Spleen (tissue), 13 donors: ENCODE measurements at places on chromosomes 13 and 19. TPM values are rescaled to one million over a fixed set of nuclear protein-coding genes. Genes with fewer than 3 reads are reported as not detected.

GRCh38 chr13:113451951-113452421 lies 1.3 kb downstream of the ADPRHL1 start:
- no peak overlapping the region for H3K27ac ChIP-seq
- H3K4me3 ChIP-seq = no peak overlapping the region
- no peak for DNase-seq
- no peaks in the 10 kb centered on the region for H3K27me3 ChIP-seq

DNA sequence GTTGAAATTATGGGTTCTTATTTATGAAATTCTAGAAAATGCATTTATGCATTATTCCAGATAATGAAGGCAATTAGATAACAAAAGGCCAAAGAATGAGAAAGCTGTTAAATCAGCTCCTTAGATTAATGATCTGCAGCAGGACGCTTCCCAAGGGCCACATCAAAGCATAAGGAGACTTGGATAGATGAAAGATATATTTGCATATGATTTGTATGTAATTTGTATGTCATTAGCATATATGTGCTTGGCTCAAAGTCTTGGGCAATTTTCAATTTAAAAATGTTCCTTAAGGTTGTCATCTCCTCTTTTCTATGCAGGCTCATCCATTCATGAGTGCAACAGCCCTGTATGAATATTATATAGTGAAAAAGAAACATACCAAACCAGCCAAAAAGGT lies 126.8 kb upstream of the IRS2 start:
- H3K27ac ChIP-seq = no peak overlapping the region
- H3K36me3 ChIP-seq = no peaks in the 10 kb centered on the region
- no peak for DNase-seq
- H3K4me3 ChIP-seq = no peak overlapping the region
- H3K4me1 ChIP-seq = no peaks in the 10 kb centered on the region
- H3K27me3 ChIP-seq = no peaks in the 10 kb centered on the region

The CCDC194 gene
- total RNA-seq = 1.9 TPM

DNA sequence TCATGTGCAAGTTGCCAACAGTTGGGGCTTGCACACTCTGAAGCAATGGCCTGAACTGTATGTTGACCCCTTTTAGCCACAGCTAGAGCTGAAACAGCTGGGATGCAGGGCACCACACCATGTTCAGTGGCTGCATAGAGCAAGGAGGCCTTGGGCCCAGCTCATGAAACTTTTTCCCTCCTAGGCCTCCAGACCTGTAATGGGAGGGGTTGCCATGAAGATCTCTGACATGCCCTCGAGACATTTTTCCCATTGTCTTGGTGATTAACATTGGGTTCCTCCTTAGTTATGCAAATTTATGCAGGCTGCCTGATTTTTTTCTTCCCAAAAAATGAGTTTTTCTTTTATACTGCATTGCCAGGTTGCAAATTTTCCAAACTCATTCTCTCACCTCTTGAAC lies 165.1 kb upstream of the PRR20A start:
- no peak for DNase-seq
- no peak overlapping the region for H3K27ac ChIP-seq
- H3K4me1 ChIP-seq = no peaks in the 10 kb centered on the region
- H3K27me3 ChIP-seq = no peaks in the 10 kb centered on the region
- no peak overlapping the region for H3K4me3 ChIP-seq

DNA sequence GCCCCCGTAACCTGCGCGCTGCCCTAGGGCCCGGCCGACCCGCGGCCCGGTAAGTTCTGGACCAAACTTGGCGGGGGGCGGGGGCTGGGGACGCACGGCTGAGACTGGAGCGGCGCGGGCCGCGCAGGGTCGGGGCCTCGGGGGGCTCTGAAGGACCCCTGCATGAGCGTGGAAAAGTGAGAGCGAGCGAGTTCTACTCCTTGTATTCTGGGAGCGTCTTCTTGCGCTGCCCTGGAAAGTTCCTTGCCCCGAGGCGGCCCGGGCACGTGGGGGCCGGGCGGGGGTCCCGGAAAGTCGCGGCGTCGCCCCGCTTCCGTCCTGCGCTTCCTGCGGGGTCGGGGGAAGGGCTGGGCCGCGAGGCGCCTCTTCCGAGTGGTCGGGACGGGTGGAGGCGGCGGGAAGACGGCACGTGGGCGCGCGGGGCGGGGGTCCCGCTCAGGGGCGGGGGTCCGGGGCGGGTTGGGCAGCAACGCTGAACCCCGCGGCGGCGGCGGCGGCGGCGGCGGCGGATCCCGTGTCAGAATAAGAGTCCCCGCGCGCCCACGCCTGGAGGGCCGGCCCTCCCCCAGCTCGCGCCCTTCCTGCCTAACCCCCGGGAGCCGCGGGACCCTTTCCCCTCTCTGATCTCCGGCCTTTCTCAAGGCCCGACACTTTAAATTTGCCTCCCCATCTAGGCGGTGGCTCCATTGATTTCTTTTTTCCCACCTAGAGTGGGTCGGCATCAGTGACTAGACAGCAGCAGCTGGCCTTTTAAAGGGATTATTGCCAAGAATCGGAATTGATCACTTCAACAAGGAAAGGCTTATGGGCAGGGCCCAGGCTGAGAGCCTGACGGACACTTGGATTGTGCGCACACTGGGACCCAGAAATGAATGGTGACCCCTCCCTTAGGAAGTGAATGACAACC lies 749 bp downstream of the GATAD2A start:
- DNase-seq = peak; percentile 92
- H3K4me3 ChIP-seq = peak overlapping the region; percentile 83
- no peaks in the 10 kb centered on the region for H3K27me3 ChIP-seq
- H3K27ac ChIP-seq = peak overlapping the region; percentile 94

GRCh38 chr19:7894612-7895309 lies 6.5 kb downstream of the LRRC8E start:
- DNase-seq = no peak
- H3K36me3 ChIP-seq = no peaks in the 10 kb centered on the region
- H3K4me1 ChIP-seq = no peaks in the 10 kb centered on the region
- peaks cover 50% of the 10 kb centered on the region for H3K27me3 ChIP-seq

DNA sequence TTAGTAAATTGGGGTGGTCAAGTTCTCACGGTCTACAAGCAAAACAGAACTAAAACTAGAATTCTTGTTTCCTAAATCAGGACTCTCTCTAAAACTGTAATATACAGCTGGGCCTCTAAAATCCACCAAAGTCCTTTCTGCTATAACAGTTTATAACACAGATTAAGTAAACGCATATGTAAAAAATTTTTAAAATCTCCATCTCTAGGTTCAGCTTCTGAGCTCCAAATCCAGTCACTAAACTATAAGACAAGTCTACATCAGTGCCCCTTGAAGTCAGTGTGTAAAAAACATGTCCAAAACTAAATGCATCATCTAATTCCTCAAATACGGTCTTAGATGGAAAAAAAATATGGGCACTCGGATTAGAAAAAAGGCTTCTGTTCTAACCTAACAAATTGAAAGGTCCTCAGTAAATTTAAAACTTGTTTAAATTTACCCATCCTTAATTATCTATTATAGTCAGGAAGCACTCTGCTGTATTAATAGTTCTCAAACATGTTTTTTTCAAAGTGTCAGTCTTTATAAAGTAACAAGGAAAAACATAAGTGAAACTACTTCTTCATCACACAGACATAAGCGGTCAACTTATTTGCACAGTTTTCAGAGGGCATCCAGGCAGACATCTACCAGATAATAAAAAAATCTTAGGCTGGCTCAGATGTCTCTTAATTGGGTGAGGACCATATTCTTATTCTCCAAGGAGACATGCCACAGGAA lies 33.6 kb downstream of the ELF1 start:
- no peaks in the 10 kb centered on the region for H3K36me3 ChIP-seq
- peaks cover 42% of the 10 kb centered on the region for H3K4me1 ChIP-seq
- H3K4me3 ChIP-seq = no peak overlapping the region
- H3K27ac ChIP-seq = peak overlapping the region; percentile 94
- no peaks in the 10 kb centered on the region for H3K27me3 ChIP-seq

DNA sequence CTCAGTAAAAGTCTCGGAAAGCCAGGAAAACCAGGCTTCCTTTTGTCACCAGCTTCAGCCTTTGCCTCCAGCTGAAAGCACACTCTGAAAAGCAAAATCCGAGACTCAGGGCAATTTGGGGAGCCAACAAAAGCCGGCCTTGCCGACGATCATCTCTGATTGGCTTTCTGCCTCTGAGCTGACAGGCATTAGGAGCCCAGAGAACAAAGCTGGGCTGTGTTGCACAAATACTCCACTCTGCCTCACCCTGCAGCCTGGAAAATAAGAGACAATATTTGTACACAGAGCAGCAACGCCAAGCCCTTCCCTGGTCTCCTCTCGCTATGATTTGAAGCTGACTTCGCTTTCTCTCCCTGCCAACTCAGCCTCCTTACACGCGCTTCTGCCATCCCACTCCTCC lies 46.9 kb downstream of the CACNA1A start:
- no peaks in the 10 kb centered on the region for H3K4me1 ChIP-seq
- H3K27me3 ChIP-seq = no peaks in the 10 kb centered on the region
- no peak for DNase-seq
- H3K4me3 ChIP-seq = no peak overlapping the region
- no peak overlapping the region for H3K27ac ChIP-seq

DNA sequence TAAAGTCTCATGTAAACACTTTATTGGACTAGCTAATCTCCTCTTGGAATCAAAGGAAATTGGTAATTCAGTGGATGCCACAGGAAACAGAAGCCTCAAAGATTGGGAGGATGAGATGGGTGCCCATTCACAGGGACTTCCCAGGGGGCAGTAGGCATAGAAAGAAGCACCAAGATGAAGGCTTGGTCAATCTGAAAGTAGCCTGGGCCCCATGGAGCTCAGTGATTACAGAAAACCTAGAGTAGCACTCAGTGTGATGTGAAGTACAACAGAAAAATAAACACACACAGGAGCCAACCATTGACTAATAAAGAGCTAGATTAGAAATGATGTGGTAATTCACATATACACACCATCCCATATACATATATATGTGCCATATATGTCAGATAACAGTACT lies 560.6 kb downstream of the TBC1D4 start:
- no peak for DNase-seq
- H3K4me3 ChIP-seq = no peak overlapping the region
- H3K4me1 ChIP-seq = no peaks in the 10 kb centered on the region
- no peaks in the 10 kb centered on the region for H3K36me3 ChIP-seq
- H3K27me3 ChIP-seq = no peaks in the 10 kb centered on the region
- H3K27ac ChIP-seq = no peak overlapping the region
